ENCODE measurements at places on chromosomes 5 and 9. TPM values are rescaled to one million over a fixed set of nuclear protein-coding genes. Genes with fewer than 3 reads are reported as not detected.

DNA sequence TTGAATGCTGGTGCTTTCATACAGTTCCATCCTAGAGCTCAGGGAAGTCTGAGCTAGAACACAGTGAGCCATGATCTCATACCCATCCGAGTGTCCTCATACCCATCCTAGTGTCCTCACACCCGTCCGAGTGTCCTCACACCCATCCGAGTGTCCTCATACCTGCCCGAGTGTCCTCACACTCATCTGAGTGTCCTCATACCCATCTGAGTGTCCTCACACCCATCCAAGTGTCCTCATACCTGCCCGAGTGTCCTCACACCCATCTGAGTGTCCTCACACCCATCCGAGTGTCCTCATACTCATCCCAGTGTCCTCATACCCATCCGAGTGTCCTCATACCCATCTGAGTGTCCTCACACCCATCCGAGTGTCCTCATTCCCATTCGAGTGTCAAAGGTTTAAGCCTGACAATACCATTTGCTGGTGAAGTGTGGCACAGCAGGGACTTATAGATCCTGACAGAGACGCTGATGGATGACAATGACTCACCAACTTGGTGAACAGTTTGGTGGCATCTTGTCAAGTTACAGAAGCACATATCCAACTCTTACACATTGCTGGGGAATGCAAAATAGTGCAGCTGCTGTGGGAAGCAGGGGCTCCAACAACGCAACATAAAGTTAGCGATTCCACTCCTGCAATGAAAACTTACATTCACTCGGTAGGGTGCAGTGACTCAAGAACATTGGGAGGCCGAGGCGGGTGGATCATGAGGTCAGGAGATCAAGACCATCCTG lies 77.0 kb upstream of the COL5A1 start:
- no peak for DNase-seq

TRPM3 gene
- total RNA-seq = not detected

- DNase-seq = no peak
Observed at GRCh38 chr5:177100714-177101121, 14.0 kb downstream of the FGFR4 start.

DNA sequence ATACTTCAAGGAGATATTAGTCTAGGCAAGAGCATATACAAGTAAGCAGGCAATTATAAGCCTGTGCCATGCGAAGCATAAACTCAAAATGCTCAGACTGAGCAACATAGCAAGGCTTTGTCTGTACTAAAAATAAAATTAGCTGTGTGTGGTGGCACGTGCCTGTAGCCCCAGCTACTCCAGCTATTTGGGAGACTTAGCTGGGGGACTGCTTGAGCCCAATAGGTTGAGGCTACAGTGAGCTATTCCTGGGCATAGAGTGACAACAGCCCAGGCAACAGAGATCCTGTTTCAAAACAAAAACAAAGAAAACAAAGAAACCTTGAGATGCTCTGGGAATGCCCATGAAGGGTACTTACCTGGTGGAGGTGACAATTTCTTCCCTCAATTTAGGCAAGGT lies 130.5 kb upstream of the ZNF608 start:
- DNase-seq = no peak

GRCh38 chr5:30502277-30502676 lies 691.2 kb upstream of the CDH6 start:
- no peak for DNase-seq

GPRIN1 gene
- 2.5 TPM for total RNA-seq
